ENCODE measurements at places on chromosomes 12 and 14.

GRCh38 chr14:102770147-102771123 is 6.8 kb upstream of the TRAF3 start:
- DNase-seq = no peak

DNA sequence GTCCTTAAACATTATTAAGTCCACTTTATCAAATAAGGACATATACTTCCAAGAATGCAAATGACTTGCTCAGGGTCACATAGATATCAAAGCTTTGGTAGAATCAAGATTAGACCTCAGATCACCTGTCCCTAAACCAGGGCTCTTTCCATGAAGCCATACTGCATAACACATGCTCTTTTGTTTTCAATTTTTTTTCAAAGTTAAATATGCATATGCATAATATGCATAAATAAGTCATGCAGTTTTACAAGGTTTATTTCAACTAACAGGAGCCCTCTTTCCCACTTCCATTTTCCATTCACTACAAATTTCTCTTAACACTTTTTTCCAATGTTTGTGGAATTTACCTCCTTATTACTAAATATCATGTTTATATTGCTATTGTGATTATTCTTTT is 53.1 kb downstream of the SIX1 start:
- no peak for DNase-seq

- DNase-seq = no peak
Observed at GRCh38 chr12:123488539-123489230, 30.7 kb downstream of the SNRNP35 start.

DNA sequence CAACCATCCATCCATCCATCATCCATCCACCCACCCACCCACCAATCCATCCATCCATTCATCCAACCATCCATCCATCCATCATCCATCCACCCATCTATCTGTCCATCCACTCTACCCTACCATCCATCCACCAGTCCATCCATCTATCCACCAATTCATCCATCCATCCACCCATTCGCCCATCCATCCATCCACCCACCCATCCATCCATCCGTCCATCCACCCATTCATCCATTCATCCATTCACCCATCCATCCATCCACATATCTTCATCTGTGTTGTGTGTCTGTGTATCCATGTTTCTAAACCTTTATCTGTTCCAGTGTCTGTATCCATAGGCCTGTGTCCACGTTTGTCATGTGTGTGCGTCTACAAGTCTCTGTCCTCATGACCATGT is 9.9 kb downstream of the HNF1A start:
- no peak for DNase-seq

DNA sequence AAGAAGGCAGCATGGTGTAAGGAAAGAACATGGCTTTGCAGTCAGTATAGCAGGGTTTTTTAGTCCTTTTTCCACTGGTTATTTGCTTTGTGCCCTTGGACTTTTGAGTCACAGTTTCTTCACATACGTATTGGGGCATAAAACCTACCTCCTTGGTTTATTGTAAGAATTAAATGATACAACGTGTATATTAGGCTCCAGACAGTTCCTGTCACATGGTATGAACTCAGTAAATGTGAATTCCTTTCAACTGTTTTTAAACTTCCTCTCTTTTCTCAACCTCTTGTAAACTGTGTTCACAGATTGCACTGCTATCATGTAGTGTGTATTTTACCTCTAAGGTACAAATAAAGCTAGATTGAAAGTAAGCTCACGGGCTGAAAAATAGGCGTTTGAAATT is 29.5 kb downstream of the MSRB3 start:
- no peak for DNase-seq

DNA sequence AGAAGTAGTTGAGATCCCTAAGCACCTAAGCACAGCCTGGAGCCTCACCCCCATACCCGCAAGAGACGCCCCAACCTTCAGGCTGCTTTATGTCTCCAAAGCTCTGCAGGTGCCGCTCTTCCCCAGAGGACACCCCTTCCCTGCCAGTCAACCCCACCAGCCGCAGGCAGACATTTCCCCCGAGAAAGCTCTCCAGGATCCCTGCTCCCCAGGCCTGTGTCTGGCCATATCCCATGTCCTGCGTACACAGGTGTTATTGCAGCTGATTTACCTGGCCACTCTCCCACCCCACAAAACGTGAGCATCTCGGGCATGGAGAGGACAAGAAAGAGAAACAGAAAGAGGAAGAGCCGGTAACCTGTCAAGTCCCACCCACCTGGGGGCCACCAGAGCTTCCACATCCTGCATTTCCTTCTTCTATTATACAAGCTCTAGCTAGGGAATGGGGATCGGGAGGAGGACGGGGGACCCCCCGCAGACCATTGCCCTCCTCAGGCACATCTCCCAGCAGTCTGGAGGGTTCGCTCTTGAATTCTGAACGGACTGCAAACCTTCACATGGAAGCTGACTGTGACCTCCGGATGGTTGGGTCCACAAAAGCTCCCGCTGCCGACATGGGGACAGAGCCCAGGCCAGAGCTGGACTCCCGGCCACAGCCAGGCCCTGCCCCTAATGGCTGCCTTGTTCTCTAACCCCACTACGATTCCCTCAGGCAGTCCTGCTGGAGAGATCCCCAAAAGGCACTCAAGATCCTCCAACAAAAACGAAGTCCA is 17.6 kb downstream of the CCDC88C start:
- no peak for DNase-seq

GRCh38 chr14:77761205-77761931 is 412 bp upstream of the SNW1 start:
- no peak for DNase-seq

All from left forelimb (tissue), 1 donor.